ENCODE measurements at places on chromosomes 5 and 9.

DNA sequence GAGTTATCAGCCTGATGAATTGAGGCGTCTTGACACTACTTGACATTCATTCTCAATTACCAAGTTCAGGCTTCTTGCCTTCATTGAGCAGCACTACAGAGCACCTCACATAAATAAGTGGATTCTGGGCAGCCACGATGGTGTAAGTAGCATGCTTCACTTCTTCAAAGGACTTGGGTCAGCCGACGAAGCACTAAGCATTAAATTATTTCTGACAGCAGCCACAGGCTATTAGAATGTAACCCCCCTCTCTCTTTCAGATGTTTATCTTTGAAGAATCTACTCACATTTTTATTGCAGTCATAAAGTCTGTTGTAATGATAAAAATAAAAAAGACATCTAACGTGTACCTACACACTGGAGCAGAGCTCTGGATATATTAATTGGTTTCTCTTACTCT is 45.9 kb upstream of the VPS13A start:
- DNase-seq = no peak

GRCh38 chr5:82397741-82398320 is 119.7 kb upstream of the RPS23 start:
- no peak for DNase-seq

GRCh38 chr5:1948111-1948510 is 65.4 kb upstream of the IRX4 start:
- DNase-seq = no peak

GRCh38 chr9:4792054-4792571 is 631 bp upstream of the RCL1 start:
- DNase-seq = no peak

DNA sequence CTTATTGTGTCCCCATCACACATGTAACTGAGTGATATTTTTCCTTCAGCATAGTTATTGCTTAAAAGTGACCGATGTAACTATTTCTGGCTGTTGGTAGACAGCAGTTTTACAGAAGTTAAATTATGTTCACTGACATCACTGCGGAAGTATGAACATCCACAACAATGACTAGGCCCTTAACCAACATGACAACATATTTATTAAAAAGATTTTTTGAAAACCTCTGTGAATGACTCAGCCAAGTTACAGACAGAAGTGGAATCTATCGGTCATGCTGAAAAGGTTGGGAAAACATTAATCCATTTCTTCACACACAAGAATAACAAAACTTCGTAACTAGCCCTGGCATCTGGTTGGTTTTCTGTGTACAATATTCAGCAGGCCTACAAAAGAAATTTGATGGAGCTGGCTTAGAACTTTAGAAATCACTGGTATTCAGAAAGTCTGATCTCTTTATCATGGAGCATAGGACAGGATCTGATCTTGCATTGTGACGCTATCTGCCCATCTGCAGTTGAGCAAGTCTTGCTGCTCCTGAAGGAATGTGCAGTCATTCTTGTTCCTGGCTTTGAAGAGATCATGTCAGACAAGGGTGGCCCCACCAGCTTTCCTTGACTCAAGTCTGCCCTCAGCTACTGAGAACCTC is 6.5 kb downstream of the GLIS3 start:
- no peak for DNase-seq

DNA sequence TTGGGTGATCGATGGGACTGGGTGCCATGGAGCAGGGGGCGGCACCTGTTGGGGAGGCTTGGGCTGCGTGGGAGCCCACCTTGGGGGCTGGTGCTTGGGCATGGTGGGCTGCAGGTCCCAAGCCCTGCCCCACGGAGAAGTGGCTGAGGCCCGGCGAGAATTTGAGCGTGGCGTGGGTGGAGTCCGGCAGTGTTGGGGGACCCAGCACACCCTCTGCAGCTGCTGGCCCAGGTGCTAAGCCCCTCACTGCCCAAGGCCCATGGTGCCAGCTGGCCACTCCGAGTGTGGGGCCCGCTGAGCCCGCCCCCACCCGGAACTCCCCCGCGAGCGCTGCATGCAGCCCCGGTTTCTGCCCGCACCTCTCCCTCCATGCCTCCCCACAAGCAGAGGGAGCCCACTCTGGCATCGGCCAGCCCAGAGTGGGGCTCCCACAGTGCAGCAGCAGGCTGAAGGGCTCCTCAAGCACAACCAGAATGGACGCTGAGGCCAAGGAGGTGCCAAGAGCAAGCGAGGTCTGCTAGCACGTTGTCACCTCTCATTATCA is 1178.6 kb upstream of the CDH10 start:
- DNase-seq = no peak

GRCh38 chr5:93192087-93192486 is 388.9 kb downstream of the NR2F1-AS1 start:
- no peak for DNase-seq

DNA sequence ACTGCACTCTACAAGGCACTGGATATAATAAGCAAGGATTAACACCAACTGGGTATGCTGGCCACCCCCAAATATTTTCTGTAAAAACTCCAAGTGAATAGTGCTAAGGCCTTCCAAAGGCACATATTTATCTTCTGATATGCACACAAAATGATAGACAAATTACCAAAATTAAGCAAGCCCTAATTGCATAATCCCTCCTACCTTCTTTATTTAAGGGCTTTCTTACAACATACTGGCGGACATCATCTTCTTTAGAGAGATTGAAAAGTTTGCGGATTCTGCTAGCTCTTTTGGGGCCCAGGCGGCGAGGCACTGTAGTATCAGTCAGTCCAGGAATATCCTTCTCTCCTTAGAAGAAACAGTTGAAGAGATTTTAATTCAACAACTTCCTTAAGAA is 1.9 kb downstream of the RPS6 start:
- no peak for DNase-seq

GRCh38 chr9:110329639-110330230 is 7.9 kb downstream of the TXNDC8 start:
- no peak for DNase-seq

GRCh38 chr9:27856054-27856453 is 282.8 kb upstream of the C9orf72 start:
- DNase-seq = no peak

DNA sequence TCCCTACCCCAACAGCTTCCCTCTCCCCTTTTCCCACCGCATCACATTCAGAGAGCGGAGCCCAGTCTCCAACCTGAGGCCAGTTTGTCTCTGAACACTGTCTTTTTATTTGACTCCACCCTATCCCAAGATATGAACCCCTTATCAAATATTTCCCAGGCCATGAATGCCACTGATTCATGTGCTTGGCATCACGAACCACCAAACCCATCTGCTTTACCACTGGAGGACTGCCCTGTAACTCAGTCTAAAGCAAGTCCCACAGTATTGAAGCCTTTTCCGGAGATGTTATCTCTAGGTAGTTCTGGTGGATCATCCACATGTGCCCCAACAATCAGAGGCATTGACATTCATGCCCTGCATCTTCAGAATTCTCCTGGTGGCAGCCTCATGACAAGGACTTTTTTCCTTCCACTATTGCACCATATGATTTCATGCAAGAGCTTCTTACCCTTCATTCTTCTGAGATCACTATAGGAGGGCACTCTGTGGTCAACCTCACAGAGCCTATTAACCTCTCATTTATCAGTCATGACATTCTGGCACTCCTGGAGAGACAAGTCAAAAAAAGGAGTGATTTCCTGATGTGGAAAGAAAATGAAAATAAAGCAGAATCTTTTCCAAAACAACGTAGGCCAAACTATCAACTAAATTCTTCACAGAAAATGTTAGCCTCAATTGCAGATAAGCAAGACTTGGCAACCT is 12.3 kb upstream of the SPATA31D4 start:
- no peak for DNase-seq

- no peak for DNase-seq
These were observed 121.8 kb upstream of the ELL2 start for GRCh38 chr5:96083361-96083881.

DNA sequence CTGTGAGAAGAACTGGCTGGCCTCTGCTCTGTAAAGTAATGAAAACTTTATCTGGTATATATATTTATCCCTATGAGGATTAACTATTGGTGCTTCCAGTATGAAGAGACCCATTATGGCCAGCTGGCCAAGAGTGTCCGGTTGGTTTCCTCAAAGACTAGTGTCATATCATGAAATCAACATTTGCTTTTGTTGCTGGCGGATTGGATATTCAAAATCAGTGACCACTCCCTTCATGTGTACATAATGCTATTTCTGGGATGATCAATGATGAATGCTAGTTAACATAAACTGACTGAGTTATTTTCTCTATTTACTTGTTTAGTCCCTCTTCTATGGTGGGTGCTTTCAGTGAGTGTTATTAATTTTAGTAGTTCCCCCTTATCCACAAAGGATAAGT is 60.8 kb upstream of the NUDT12 start:
- DNase-seq = no peak

DNA sequence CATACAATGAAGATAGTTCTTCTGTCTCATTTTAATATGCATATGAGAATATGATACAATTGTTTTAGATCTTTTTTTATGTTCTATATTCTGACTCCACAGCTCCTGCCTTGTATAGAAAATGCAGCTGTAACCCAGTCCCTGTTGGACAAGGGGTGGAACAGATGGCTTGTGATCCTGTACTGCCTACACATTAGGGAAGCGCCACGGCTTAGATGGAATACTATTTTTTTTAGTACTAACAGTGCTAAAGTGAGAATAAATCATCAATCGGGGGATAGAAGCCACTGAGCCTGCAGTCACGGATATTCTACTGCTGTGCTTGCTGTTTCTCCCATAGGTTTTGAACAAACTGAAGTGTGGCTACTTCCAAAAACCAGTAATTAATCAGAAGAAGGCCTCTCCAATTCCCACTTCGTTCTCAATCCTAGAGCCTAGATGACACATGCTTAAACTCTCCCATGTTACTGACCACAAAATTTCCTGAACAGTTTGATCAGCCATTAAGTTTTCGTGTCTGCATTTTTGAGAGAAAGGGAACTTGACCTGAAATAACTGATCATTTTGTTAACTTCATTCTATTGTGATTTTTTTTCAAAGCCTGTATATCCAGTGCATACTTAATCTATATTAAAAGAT is 150.3 kb downstream of the CDH18 start:
- no peak for DNase-seq

- DNase-seq = no peak
These were observed 28.7 kb downstream of the DRD1 start for GRCh38 chr5:175415303-175415702.

GRCh38 chr9:34553511-34554021 is 30.8 kb upstream of the ENHO start:
- no peak for DNase-seq

- DNase-seq = no peak
These were observed 12.7 kb downstream of the MEF2C start for GRCh38 chr5:88870285-88870684.

GRCh38 chr5:158456756-158457155 is 597.8 kb upstream of the CLINT1 start:
- DNase-seq = no peak

GRCh38 chr5:56055859-56056258 is 61.1 kb upstream of the IL6ST start:
- DNase-seq = no peak

DNA sequence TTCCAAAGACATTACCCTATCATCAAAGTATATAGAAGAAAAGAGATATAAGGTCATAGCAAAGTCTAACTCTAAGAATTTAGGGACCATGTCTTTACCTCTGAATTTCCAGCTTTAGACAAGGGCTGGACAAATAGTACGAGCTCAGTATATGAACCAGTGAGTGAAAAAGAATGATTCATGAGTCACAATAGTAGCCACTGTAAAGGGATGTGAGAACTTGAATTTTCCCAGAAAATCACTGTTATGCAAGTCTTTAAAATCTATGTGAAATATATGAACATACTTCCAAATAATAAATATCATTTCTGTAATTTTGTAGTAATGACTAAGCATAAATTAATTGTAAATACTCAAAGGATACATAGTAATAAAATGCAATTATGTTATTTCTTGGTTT is 305.9 kb upstream of the PRR16 start:
- no peak for DNase-seq

GRCh38 chr5:40367255-40367654 is 312.5 kb upstream of the PTGER4 start:
- no peak for DNase-seq

All from activated effector memory CD4-positive, alpha-beta T cell treated with Interleukin-2 at 50 U/mL for 16 hours (primary cell).